ENCODE measurements at places on chromosomes 7 and 10.

GRCh38 chr10:29026065-29026797 lies 262.6 kb upstream of the LYZL1 start:
- DNase-seq = no peak

- no peak for DNase-seq
These were observed 7.8 kb upstream of the CAMK1D start for GRCh38 chr10:12341526-12341925.

DNA sequence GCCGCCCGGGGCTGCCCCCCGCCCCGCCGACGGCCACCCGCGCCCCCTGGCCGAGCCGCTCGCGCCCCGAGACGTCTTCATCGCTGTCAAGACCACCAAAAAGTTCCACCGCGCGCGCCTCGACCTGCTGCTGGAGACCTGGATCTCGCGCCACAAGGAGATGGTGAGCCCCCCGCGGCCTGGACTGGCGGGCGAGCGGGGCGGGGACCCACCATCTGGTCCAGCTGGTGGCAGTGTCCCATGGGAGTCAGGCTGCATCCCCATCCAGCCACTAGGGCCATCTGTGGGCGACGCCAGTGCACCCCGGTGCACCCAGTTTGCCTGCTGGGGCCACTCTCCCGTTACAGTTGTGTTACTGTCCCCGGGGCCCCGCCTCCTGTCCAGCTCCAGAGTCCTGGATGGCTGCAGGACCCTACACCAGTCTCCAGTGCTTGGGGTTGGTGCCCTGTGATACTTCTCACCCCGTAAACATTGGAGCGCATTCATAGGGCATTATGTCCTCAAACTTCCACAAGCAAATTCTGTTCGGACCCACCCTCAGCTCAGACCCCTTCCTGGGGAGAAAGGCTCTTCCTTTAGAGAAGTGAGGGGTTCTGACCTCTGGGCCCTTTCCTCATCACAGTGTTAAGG lies 672 bp downstream of the LFNG start:
- no peak for DNase-seq

DNA sequence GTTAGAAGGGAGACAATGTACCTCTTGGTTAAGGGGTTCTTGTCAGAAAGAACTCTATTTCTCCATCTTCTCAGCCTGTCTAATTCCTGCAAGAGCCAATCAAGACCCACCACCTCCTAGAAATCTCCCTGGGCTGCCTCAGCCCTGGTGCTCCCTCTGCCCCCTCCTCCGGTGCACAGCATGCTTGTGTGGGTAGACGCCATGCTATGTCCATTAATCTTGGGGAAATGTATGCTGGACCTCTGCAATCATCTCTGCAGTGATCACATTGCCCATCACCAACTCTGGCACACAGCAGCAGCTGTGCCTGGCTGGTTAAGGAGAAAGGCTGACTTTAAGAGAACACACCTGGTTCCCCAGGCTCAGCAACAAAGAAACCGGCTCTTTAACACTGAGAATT lies 37.3 kb downstream of the SH3PXD2A start:
- DNase-seq = no peak

All from stimulated activated CD8-positive, alpha-beta memory T cell treated with anti-CD3 and anti-CD28 coated beads, Interleukin-4, amount 100 ng/mL, for 24 hours (primary cell).